ENCODE measurements at places on chromosomes 7 and 10. TPM values are rescaled to one million over a fixed set of nuclear protein-coding genes. Genes with fewer than 3 reads are reported as not detected.
A peak's percentile ranks its signal among the peaks of the same experiment; 100 is the strongest.

GRCh38 chr10:35006836-35007235, 83.3 kb downstream of the CUL2 start:
- DNase-seq: no peak

GRCh38 chr10:133401981-133402725, 8.2 kb downstream of the MTG1 start:
- DNase-seq: peak; percentile 36

DNA sequence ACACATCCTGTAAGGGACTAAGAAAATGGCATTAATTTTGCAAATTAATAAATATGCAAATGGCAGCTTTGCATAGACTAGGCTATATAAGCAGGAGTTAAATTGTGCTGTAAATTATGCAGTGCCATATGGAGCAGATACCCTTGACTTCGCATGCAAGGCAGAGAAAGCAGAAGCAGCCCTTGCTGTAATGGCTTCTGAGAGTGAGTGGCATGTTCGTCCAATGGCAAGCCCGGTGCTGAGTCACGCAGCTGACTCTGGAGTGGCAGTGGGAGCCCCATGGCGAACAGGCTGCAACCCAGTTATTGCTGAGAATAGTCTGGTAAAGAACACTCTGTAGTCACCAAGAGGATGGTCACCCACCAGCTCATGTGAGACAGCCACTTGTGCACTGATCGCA, 1186.5 kb downstream of the TYW1 start:
- no peak for DNase-seq

DNA sequence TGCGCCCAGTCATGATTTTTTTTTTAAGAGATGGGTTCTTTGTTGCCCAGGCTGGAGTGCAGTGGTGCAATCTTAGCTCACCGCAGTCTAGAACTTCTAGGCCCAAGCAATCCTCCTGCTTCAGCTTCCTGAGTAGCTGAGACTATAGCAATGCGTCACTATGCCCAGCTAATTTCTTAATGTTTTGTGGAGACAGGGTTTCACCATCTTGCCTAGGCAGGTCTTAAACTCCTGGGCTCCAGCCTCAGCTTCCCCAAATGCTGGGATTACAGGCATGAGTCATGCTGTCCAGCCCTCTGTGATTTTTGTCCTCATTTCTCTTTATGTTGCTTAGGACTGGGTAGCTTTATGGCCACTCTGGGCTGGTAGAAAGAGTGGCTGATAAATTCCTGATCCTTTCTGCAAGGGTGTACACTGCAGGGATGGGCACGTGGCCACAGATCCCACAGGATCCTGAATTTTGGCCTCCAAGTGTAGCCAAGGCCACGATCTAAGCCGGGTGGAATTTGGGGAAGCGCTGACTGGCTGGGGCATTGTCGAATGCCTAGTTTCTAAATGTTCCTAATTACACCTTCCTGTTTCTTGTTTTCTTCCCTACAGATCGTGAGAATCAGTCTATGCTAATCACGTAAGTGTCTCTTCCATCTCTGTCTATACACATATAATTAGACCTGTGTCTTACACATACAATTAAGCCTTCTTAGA, 24.1 kb upstream of the MYH16 start:
- no peak for DNase-seq

DNA sequence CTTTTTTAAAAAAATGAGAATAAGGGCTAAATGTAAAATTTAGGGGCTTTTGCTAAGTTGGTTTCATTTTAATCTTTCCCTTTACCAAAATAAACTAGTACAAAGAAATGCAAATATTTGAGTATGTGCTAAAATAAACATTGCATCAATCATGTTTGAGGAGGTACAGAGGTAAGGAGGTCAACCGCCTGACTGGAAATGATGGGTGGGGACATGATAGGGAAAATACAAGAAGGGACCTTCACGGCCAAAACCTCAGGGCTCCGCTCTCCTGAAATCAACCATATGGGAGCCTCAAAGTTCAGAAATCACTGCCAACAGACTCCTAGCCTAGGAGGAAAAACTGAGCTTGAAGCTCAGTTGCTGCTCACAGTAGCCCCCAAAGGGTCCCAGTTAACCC, 207.6 kb downstream of the AHR start:
- no peak for DNase-seq

DNA sequence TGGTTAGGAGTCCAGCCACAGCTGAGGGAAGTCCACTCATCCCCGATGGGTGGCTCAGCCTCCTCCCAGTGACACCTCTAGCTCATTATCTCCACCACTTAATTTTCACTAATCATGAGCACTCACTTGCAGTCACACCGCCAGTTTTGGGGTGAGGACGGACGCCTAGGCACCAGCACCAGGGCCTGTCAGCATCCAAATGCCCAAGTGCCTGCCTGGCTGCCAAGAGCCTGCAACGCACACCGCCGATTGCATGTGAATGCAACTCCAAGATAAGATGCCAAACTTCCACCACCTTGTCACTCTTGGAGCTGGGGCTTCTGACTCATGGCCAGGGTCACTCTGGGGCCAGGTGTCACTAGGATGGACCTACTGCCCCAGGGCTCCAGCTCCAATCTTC, 24.4 kb upstream of the SMARCD3 start:
- no peak for DNase-seq

- no peak for DNase-seq
These were observed 223.4 kb downstream of the SEC23IP start for GRCh38 chr10:120115959-120116358.

DNA sequence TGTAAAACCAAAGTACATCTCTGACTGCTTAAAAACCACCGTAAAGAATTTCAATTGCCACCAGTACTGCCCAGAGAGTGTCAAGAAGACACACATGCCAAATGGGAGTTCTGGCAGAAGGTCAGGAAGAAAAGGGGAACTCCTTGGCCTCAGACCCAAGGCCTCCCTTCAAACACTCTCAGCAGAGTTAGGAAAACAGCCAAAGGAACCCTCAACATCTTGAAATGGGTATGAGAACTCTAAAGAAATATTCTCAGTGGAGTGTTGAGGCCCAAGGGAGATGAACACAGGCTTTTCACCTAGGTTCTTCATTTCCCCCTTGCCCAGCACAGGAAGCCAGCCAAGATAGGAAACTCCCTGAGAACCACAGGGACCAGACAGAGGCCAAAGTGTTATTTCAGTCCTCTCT, 96.1 kb upstream of the ASAH2 start:
- DNase-seq: no peak

DNA sequence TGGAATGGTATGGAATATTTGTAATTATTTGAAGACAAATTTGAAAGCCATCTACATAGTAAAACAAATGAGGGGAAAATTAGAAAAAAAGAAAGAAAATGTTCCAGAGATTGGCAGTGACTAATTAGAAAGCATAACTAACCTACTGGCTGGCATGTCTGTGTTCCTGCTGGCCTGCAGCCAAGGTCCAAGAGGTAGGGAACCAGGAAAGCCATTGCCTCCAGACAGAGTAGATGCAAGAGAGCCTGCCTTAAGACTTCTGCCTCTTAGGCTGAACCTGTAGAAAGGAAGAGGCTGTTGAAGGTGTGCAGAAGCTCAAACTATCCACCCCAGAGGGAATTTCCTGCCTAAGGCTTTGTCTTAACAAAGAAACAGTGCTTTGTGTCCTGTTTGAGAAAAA, 982.0 kb downstream of the SORCS1 start:
- no peak for DNase-seq

GRCh38 chr7:30896036-30896435, 15.6 kb upstream of the AQP1 start:
- DNase-seq: no peak

GRCh38 chr10:33271969-33272583, 62.4 kb downstream of the NRP1 start:
- no peak for DNase-seq

GRCh38 chr10:37736120-37736519, 121.3 kb downstream of the ZNF248 start:
- DNase-seq: no peak

The LRRC18 gene
- total RNA-seq: not detected

The SPDYE5 gene
- not detected for total RNA-seq

- DNase-seq: peak; percentile 45
These were observed 1.2 kb downstream of the CASD1 start for GRCh38 chr7:94510582-94511496.

GRCh38 chr7:95684505-95684904, 87.8 kb upstream of the DYNC1I1 start:
- DNase-seq: no peak

GRCh38 chr7:124662937-124663336, 102.7 kb downstream of the GPR37 start:
- DNase-seq: no peak

All from SJSA1 (cell line).